NCI-H345 (cell line): ENCODE measurements at places on chromosomes 1 and 21.
A peak's percentile ranks its signal among the peaks of the same experiment; 100 is the strongest.

DNA sequence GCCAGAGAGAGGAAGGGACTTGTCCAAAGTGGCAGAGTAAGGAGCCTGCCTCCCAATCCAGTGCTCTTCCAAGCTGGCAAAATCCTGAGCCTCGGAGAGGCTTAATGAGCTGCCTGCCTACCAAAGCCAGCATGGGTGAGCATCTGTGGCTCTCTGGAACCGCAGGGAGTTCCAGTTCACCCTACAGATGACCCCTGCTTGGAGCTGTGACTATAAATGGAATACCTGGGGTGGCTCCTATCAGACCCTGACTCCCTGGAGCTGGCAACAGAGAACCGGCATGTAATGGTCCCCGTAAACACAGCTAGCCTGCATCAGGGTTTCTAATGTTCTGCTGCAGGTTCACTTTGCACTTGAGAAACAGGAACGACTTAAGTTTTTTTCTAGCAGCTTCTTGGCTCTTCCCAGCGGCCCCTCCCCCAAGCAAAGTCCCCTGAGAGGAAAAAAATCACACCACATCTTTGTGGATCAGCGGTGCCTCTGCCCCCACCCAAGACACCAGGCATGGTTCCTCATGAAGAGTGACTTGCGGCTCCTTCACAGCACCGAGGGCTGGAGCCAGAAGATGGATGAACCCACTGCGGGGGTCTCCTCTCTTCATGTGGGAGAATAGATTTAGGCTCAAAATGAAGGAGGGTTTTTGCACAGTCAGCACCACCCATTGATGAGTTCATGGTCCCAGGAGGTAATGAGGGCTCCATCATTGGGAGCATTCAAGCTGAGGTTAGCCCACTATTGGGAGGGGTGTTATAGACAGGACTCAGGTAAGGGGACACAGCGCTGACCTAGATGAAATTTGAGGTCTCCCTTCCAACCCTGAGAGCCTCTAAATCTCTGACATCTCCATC lies 79.0 kb downstream of the SYT2 start:
- DNase-seq, result no peak

- DNase-seq, result no peak
These were observed 21.7 kb upstream of the ZMYM6 start for GRCh38 chr1:35053433-35053832.

GRCh38 chr21:45522381-45522780 lies 19.9 kb downstream of the SLC19A1 start:
- DNase-seq, result no peak

GRCh38 chr1:44590475-44590874 lies 83.8 kb downstream of the TMEM53 start:
- DNase-seq, result no peak

DNA sequence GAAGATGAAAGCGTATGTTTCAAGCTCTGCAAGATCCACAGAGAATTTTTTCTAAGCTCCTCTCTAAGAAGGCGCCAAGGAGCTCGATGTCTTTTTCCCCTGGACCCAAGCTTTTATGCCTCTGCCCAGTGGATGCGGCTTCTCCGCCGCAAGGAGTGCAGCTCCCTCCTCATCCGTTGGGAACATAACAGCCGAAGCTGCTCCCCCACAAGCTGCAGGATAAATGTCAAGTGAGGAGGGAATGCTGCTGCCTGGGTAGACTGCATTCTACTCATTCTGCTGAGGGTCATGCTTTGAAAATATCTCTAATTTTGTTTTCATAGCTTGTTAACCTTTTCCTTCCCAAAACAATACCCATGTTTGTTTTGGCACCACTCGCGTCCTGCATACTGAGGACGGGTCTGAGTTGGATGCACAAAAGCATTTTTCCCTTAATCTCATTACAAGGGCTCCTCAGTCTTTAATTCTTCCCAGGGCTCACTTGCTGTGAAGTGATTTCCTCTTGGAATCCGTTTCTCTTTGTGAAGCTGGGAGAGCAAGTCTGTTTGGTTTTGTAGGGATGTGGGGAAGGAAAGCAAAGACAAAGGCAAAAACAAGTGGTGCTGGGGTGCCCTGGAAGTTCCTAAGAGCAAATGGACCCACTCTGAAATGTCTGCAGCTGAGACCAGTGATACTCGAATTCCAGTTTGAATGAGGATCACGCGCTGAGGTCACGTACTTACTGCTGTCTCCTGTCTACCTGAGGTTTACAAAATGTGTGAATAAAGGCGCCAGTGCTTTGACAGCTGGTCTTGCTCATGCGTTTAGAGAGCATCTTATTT lies 134.0 kb upstream of the IRF2BP2 start:
- peak; percentile 74 for DNase-seq

DNA sequence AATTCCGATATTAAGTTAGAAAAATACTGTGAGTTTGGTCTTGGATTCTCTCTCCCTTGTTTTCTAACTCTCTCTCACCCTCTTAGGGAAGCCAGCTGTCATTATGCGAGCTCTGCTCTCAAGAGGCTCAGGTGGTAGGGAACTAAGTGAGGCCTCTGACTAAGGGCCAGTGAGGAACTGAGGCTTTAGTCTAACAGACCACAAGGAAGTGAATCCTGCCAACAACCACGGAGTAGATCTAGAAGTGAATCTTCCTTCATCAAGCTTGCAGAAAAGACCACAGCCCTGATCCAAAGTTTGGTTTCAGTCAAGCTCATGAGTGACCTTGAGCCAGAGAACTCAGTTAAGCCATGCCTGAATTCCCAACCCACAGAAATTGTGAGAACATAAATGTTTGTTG lies 180.1 kb upstream of the PRMT6 start:
- no peak for DNase-seq

DNA sequence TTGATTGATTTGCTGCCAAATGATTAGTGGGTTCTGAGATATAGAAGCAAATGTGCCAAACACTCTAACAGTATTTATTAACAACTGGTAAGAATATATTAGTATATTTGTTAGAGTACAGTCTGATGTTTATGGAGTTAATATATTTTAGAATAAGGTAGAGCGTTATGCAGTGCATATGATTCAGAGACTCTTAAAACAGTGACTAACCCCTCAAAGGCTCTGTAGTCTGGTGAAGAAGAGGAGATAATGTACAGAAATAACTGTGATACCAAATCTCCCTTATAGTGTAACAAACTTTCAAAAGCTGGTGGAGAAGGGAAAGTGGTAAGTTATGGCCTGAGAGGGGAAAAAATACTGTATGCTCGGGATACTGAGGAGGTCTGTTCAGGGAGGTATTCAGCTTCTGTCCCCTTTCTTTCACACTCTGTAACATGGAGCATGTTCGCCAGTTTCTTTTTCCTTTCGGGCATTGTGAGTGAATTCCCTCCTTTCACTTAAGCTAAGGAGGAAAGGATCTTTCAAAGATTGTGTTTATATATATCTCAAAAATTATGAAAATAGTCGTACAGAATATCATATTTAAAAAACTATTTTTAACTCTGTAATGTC lies 121.2 kb downstream of the ADGRL2 start:
- no peak for DNase-seq
